Esophagus squamous epithelium (tissue), 5 donors: ENCODE measurements at places on chromosomes 11 and 22. TPM values are rescaled to one million over a fixed set of nuclear protein-coding genes. Genes with fewer than 3 reads are reported as not detected.

DNA sequence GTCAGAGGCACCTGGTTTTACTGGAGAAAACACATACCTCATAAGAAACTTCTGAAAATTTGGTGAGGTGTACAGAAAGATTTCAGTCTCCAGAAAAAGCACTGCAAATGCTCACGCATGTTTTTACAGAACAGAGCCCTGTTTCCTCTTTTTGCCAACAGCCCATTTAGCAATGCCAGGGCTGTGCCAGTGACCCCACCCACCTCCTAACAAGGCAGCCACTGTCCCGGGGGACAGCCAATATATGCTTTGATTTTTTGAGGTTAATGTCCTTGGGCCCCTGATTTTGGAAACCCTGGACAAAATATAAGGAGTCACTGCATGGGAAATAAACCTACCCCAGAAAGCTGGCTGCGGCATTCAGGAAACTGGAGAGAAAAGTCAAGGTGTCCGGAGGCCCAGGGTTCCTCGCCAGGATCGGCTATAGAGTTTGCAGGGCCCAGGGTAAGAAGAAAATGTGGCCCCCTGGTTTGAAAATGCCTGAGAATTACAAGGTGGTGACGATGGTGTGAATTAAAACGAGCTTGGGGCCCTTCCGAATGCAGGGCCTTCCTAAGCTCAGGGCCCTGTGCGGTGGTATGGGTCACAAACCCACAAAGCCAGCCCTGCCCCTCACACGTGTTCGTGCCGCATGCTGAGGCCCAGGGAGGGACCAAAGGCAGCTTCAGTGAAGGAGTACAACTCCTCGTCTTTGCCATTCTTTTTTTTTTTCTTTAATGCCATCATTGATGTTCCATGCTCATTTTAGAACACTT, 71.1 kb upstream of the WNT7B start:
- DNase-seq = no peak

Gene PRG2
- not detected for total RNA-seq

GRCh38 chr11:2561696-2562581, 117.1 kb downstream of the KCNQ1 start:
- no peak for DNase-seq

GRCh38 chr11:12288212-12288930, 89.0 kb upstream of the PARVA start:
- no peak for DNase-seq

Gene OR51B5
- not detected for total RNA-seq

- no peak for DNase-seq
These were observed 469.2 kb upstream of the ANO5 start for GRCh38 chr11:21723678-21724077.

DNA sequence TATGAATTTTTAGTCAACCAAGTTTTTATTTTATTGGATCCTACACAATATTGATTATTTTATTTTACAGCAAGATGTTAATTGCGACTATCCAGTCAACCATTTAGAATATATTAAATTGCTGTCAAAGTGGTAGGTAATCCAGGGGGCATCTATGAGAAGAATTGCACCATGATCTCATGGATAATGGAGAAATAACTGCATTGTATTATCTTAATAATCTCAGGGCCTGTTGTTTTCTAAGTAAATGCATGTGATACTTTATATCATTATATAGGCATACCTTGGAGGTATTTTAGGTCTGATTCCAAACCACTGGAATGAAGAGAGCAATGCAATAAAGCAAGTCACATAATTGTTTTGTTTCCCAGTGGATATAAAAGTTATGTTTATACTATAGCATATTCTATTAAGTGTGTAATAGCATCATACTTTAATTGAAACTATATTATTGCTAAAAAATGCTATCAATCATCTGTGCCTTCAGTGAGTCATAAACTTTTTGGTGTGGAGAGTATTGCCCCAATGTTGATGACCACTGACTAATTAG, 595.4 kb upstream of the CHORDC1 start:
- DNase-seq = no peak

DNA sequence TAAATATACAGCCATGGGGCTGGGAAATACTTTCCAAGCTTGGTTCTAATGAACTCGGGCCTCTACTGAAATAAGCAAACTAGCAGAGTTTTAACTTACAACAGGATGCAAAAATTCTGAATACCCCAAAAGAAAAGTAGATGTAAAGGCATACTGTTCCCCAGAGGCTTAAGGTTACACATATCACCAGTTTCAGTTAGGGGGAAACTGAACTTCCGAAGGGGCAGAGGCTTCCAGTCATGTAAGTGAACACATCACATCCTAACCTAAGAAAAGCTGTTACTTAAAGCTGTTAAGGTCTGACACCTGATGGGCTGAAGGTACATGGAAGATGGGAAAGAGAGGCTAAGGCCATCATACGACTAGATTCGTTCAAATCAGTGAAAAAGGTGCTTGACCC, 2.3 kb downstream of the GAB2 start:
- no peak for DNase-seq

Gene SOX10
- 0.44 TPM for total RNA-seq

DNA sequence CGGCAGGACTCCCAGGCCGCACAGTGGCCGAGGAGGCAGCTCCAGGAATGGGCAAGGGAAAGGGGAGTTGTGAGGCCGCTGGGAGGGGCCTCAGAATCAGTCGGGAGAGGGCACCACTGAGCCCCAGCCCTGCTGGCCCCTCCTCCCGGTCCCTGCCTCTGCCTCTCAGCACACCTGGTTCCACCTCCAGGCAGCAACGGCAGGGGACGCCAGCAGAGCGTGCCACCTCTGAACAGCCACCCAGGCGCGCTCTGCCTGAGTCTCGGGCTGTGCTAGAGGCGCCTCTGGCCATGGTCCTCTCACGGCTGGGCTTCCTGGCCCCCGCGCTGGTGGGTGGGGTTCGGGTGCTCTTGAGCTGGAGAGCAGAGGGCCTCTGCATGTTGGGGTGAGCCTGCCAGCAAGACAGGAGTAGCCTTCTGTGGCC, 33.0 kb downstream of the MOB2 start:
- no peak for DNase-seq

Gene GRIK4
- 0.15 TPM for total RNA-seq

GRCh38 chr22:44314425-44315067, 1.8 kb upstream of the SHISAL1 start:
- DNase-seq = no peak

DNA sequence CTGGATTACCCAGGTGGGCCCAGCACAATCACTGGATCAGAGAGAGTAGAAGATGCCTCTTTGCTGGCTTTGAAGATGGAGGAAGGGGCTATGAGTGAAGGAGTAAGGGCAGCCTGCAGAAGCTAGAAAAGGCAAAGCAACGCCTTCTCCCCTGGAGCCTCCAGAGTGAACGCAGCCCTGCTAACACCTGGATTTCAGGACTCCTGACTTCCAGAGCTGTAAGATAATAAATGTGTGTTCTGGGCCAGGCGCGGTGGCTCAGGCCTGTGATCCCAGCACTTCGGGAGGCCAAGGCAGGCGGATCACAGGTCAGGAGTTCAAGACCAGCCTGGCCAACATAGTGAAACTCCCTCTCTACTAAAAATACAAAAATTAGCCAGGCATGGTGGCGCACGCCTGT, 102.4 kb downstream of the MORC2 start:
- DNase-seq = no peak

- no peak for DNase-seq
These were observed 40.1 kb upstream of the CLMP start for GRCh38 chr11:123235117-123235655.
